ENCODE measurements at places on chromosomes 2 and 18. TPM values are rescaled to one million over a fixed set of nuclear protein-coding genes. Genes with fewer than 3 reads are reported as not detected.

- H3K4me3 ChIP-seq, result no peak overlapping the region
- no peak for DNase-seq
- H3K27ac ChIP-seq, result no peak overlapping the region
- no peaks in the 10 kb centered on the region for H3K36me3 ChIP-seq
- no peaks in the 10 kb centered on the region for H3K27me3 ChIP-seq
These were observed 114.8 kb upstream of the SATB2 start for GRCh38 chr2:199572571-199572970.

DNA sequence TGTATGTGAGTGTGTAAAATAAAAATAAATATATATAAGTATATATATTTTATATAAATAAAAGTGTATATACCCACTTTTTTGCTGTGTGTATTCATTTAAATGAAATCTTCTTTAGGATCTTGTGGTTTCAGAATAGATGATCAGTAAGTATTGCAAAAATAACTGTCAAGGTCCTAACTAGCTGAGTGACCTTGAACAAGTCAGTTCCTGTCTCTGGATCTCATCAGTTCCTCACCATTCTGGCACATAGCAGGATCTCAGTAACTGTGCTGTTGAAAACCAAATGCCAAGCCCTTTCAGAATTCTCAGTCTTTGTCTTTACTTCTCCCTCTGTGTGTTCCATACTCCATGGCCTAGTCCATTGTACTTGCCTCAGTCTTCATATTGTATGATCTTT, 115.3 kb upstream of the CXCR4 start:
- no peaks in the 10 kb centered on the region for H3K36me3 ChIP-seq
- H3K4me1 ChIP-seq, result peaks cover 39% of the 10 kb centered on the region
- DNase-seq, result no peak

DNA sequence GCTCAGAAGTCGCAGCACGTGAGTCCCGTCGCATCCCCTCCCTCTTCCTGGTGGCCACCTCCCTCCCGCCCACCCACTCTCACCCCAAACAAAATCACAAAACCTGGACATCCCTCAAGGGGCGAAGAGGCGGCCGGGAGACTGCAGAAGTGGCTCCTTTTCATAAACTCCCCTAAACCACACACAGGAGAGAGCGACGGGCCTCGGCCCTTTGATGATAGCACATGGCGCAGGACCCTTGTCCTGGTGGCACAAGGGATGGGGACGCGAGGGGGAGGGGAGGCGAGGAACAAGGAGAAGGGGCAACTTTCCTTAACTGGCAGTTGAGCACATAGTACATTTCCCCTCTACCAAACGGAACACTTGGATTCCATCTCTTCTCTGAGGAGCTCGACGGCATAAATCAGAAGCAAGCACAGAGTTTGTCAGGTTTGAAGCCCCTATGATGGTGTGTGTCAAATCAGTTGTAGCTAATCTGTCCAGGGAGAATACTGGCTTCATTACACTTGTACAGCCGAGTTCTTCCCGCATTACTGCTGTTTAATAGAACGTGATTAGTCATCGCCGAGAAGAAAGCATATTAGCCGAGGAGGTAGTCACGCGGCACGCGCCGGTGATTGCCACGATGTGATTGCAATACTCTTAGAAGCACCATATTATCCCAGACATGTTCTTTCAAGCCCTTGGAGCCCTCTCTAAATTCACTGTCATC, 43.8 kb downstream of the GBX2 start:
- H3K36me3 ChIP-seq, result peaks cover 39% of the 10 kb centered on the region
- H3K4me1 ChIP-seq, result no peaks in the 10 kb centered on the region
- H3K4me3 ChIP-seq, result no peak overlapping the region

GRCh38 chr2:225334514-225334913, 65.0 kb upstream of the NYAP2 start:
- no peaks in the 10 kb centered on the region for H3K36me3 ChIP-seq
- H3K27ac ChIP-seq, result no peak overlapping the region
- H3K4me3 ChIP-seq, result no peak overlapping the region
- DNase-seq, result no peak
- no peaks in the 10 kb centered on the region for H3K27me3 ChIP-seq

GRCh38 chr2:98541489-98541888, 66.8 kb downstream of the COA5 start:
- H3K27me3 ChIP-seq, result no peaks in the 10 kb centered on the region
- H3K27ac ChIP-seq, result no peak overlapping the region
- H3K4me1 ChIP-seq, result no peaks in the 10 kb centered on the region
- H3K36me3 ChIP-seq, result peaks cover 93% of the 10 kb centered on the region
- no peak overlapping the region for H3K4me3 ChIP-seq

DNA sequence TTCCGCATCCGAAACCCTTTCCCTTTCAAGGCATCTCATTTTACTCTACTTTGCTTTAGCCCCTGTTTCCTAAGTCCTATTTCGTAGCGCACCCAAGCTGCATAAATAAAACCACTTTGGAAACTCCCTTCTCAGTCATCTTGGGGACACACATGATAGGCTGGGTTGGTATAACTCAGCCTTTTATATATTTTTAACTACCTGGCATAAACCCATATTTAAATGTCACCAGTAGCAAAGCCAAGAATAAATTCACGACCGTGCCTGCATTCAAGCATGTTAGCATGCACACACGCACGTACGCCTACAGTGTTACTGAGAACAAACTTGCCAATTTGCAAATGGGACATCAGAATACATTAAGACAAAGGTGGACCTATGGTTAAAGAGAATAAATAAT, 564.7 kb upstream of the PIK3C3 start:
- no peaks in the 10 kb centered on the region for H3K36me3 ChIP-seq
- no peak overlapping the region for H3K4me3 ChIP-seq
- peaks cover 5% of the 10 kb centered on the region for H3K4me1 ChIP-seq

DNA sequence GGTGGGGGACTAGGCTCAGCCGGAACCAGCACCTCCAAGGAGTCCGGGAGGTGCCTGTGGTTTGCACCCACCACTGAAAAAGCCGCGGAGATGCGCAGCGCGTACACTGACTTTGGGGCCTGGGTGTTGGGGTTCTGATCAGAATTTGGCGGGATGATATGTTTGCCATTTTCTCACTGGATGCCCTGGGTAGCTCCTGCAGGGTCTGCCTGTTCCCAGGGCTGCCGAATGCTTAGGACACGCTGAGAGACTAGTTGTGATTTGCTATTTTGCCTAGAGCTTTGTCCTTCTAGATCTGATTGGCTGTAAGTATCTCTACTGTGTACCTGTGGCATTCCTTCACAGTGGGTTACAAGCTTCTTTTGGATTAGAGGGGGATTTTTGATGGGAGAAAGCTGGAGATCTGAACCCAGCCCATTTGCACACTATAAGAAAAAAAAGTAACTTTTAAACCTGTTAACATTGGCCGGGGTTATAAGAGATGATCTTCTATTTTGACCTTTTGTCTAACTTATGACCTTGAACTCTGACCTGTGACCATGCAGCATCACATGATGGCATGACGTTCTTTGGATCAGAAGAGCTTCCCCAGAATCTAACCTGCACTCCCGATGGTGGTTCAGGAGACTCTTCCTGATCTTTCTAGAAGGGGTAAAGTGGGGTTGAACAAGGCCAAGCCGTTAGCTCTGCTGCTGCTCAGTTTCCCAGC, 1.6 kb downstream of the KCNE4 start:
- DNase-seq, result peak; percentile 89
- peak overlapping the region; percentile 92 for H3K27ac ChIP-seq
- H3K4me3 ChIP-seq, result peak overlapping the region; percentile 64

DNA sequence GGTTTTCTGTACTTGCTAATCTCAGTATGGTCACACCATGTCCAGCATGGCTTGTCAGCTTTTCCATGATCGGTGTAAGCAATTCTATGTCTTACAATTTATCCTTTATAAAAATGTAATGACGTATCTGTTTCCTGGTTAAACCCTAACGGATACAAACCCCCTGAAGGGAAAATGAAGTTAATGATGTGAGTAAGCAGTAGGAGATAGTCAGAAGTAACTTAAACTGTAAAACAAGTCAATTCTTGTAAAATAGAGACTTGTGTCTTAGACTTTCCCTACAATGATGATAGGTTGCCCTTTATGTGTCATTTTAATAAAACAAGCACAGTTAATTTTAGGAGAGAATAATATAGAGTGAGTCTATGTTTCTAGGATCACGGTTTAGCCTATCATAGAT, 1365.9 kb upstream of the SLC39A10 start:
- no peaks in the 10 kb centered on the region for H3K36me3 ChIP-seq
- H3K27me3 ChIP-seq, result no peaks in the 10 kb centered on the region
- H3K4me3 ChIP-seq, result no peak overlapping the region
- no peaks in the 10 kb centered on the region for H3K4me1 ChIP-seq
- no peak overlapping the region for H3K27ac ChIP-seq
- no peak for DNase-seq

DNA sequence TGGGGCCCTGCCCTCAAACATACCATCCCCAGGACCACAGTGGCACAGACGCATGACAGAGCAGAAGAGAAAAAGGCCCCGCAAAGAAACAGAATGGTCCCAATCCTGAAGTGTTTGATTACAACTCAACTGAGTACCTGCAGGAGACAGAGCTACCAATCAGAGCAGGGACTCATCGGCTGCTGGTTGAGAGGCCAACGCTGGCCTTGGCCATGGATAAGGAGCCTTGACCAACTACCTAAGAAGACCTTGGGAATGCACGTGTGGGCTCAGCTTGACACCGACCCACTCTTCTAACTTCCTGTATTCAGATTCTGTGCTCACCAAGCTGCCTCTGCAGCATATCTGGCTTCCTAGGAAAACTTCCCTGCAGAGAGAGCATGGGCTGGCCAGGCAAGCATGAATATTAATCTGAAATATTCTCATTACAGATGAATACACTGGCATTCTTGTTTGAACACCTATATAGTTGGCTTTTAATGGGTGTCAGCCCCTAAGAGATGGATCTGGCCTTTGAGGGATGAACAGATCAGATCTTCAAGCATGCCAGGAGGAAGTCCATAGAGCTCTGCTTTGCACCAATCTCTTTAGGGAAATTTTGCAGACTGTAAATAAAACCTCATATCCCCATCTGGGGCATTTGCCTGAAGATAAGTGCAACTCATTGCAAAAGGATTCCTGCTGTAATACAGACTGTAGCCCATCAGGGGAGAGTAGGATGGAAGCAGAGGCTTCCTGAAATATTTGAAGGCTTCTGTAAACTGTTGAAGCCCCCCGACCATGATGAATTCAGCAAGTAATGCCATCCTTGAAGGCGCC, 135.4 kb downstream of the BCL2 start:
- H3K4me1 ChIP-seq, result peaks cover 74% of the 10 kb centered on the region
- H3K27ac ChIP-seq, result no peak overlapping the region
- no peaks in the 10 kb centered on the region for H3K36me3 ChIP-seq
- no peak for DNase-seq
- no peaks in the 10 kb centered on the region for H3K27me3 ChIP-seq

DNA sequence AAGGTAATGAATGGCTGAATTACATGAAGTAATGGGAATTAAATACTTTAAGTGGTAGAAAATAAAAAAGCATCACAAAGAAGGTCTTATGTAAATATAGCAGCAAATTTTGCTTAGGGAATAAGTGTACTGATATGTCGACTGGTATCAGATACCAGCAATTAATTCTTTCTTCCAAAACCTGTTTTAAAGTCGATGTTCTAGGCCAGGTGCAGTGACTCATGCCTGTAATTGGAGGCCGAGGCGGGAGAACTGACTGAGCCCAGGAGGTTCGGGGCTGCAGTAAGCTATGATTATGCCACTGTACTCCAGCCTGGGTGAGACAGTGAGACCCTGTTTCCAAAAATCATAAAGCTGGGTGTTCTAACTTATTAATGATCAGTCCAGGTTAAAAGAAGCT, 30.3 kb downstream of the SP3 start:
- no peak overlapping the region for H3K4me3 ChIP-seq
- H3K36me3 ChIP-seq, result peaks cover 8% of the 10 kb centered on the region
- no peak for DNase-seq
- H3K27me3 ChIP-seq, result no peaks in the 10 kb centered on the region
- no peak overlapping the region for H3K27ac ChIP-seq

DNA sequence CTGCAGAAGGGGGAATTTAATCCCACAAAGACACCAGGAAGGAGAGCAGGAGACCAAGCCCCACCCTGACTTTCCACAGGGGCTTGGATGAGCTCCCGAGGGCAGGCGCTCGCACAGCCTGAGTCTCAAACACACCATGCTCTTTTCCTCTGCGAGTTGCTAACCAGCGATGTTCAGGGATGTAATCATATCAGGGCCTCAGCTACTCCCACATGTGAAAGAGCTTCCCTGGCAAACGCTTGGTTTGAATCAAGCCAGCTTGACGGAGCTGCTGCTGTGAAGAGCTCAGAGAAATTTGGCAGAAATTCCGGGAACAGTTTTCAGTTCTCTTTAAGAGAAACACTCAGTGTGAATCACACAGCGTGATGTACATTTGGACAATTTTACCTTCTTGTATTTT, 385.8 kb downstream of the GALR1 start:
- H3K4me3 ChIP-seq, result no peak overlapping the region
- peaks cover 11% of the 10 kb centered on the region for H3K4me1 ChIP-seq
- peak; percentile 90 for DNase-seq

DNA sequence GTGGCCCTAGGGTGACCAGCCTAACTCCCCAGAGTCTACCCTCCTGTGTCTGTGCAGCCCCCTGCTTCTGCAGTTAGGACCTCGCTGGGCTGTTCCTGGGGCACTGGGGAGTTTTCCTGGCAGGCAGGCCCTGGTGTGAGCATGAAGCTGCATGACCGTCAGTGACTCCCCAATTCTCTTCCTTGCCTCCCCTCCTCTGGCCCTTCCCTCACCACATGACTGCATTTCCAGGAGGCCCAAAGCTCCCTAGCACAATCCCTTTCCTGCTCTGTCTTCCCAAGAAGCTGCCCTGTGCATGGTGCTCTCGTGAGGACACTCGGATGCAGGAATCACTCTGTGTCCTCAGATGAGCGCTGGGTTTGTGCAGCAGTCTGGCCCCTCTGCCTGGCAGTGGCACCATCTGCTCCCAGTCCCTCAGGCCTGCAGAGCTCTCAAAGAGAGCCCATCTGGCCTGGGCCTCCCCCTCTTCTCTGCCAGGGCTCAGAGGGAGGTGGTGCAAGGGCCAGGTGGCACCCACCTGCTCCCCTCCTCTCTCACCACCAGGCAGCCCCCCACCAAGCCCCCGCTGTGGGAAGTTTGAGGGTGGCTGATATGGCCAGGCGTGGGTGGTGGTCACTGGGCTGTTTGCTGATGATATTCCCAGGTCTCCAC, 125.6 kb upstream of the HS6ST1 start:
- H3K4me1 ChIP-seq, result peaks cover 16% of the 10 kb centered on the region
- no peak overlapping the region for H3K4me3 ChIP-seq
- H3K36me3 ChIP-seq, result no peaks in the 10 kb centered on the region
- no peak overlapping the region for H3K27ac ChIP-seq
- peak; percentile 66 for DNase-seq
- no peaks in the 10 kb centered on the region for H3K27me3 ChIP-seq

The STON1 gene
- 198 TPM for total RNA-seq

The ATP6V1B1 gene
- total RNA-seq, result not detected

The FOXI3 gene
- total RNA-seq, result not detected

The TMEM150A gene
- total RNA-seq, result 24.1 TPM

The TSPYL6 gene
- not detected for total RNA-seq

The SERPINB13 gene
- not detected for total RNA-seq
